ENCODE measurements at places on chromosomes 5 and 9. TPM values are rescaled to one million over a fixed set of nuclear protein-coding genes. Genes with fewer than 3 reads are reported as not detected.

DNA sequence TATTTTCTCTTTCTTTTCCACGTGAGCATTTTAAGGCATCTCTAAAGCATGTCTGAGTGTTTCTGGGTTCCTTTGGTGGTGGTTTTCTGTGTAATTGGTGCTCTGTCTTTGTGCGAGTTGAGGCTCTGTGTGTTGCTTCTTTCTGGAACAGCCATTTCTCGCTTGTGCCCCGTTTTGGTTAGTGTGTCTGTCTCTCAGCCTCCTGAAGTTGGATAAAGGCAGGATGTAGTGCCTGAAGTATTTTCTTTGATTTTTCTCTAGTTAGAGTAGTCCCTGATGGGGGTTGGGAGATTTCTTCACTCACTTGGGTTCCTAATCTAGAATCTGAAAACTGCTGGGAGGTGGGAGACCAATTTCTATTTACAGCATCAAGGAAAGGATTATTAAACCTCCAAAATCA is 129.7 kb upstream of the TMEM161B start:
- no peak for DNase-seq

- peak; percentile 23 for DNase-seq
These were observed 159.7 kb upstream of the VLDLR start for GRCh38 chr9:2461892-2462291.

DNA sequence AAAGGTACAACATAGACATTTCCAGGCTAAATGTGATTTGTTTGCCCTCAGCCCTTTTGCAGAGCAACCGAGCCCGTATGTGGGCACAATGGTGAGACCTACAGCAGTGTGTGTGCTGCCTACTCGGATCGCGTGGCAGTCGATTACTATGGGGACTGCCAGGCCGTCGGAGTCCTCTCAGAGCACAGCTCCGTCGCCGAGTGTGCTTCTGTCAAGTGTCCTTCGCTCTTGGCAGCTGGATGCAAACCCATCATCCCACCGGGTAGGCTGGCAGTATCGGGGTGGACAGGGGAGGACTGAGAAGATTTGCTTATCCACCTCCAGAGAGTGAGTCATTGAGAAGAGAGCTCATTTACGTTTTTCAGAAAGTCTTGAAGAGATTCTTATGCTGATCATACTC is 17.8 kb upstream of the GLIPR2 start:
- peak; percentile 28 for DNase-seq

GRCh38 chr9:116174347-116174746 is 20.8 kb downstream of the PAPPA start:
- DNase-seq = peak; percentile 79

DNA sequence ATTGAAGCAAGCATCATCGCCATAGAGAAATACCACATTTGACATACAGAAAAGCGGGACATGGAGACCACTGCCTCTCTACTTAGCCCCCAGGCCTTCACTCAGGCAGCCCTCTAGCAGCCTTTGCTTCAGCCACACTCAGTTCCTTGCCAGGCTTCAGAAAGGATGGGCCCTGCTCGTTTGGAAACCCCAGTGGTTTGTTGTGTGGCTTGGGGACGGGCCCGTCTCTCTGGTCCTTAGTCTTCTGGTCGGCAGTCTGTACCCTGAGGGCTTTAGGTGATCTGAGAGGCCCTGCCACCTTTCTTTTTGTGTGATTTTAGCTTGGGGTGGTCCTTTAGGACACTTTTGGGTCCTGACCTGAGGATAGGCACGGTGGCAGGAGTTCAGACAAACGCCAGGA is 21.1 kb upstream of the ARSI start:
- no peak for DNase-seq

- peak; percentile 83 for DNase-seq
These were observed 180.5 kb downstream of the CEMIP2 start for GRCh38 chr9:71587576-71588362.

DNA sequence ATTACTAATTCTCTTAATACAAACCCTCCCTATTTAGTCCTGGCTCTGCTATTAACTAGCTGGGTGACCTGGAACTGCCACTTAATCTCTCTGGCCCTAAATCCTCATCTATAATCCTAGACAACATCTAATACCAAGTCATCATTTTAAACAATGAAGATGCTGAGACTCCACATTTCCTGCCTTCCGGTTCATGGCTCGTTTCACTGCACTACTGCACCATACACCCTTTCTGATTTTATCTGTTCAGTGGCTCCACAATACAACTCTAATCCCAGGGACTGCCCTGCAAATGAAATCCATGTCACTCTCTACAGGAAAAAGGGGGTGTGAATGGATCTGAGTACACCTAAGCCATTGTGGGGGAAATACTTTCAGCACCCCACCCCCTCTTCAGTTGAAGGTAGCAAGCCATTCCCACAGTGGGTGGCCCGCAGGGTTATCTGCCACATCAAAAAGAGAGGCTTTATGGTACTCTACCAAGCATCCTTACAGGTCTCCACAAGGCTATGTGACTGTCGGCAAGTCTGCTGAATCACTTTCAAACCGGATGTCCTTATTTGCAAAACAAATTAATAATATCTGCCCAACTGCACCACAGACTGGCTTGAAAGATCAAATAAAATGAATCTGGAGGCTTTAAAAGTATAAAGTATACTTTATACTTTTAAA is 89.5 kb downstream of the EPB41L4A start:
- DNase-seq = no peak

GRCh38 chr5:154394307-154394706 is 51.5 kb upstream of the SAP30L start:
- no peak for DNase-seq

DNA sequence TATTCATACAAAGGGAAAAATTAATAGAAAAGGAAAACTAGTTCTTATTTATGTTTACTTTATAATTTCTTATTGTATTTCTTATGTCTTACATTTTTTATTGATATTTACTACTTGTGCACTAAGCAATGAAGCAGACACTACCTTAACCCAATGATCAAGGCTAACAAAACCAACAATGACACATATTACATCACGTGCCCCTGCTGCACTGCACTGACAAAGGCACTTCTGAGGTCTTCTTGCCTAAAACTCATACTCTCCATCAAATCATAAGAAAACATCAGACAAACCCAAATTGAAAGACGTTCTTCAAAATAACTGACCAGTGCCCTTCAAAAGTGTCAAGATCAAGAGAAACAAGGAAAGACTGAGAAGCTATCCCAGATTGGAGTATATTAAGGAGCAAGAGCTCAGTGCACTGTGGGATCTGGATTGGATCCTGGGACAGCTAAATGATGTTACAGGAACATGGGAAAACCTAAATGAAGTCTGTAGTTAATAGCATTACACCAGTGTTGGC is 230.9 kb downstream of the AUH start:
- DNase-seq = no peak

DNA sequence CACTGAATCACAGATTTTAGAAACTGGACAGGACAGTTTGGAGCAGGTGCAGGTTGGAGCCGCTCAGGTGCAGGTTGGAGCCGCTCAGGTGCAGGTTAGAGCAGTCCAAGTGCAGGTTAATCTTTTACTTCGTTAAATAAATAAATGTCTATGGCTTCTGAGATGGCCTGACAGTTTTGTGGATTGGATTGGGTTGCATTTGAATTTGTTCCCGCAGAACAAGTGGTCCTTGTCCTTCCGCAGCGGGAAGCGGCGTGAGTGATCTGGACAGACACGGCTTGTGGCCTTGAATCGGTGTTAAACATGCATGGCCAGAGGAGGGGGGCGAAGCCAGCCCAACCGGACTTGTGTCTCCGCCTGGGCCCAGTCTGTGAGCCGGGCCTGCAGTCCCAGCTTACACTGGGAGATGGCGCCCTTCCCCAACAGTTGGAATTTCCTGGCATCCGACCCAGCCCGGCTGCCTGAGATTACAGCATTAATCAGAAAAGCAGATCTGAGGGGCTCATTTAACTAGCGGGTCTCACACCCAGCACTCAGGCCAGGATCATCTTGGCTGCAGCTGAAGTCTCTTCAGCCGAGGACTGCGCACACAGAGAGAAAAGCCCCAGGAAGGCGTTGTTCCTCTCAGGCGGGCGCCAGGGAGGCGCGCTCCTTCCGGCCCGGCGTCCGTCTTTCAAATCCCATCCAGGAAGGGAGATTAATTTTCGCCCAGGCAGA is 1.5 kb upstream of the OLFM1 start:
- peak; percentile 86 for DNase-seq

Gene DNAI1
- total RNA-seq = not detected

Gene PPP2R2B
- total RNA-seq = not detected

Gene RORB
- not detected for total RNA-seq

Gene SAXO1
- total RNA-seq = not detected

Gene NOL8
- 15.3 TPM for total RNA-seq

All from GM23248 (cell line).